Activated CD8-positive, alpha-beta memory T cell treated with anti-CD3 and anti-CD28 coated beads, Interleukin-2, amount 10 ng/mL, durations not matched to agents 7 days and 5 days (primary cell): ENCODE measurements at places on chromosomes 12 and 14.
A peak's percentile ranks its signal among the peaks of the same experiment; 100 is the strongest.

DNA sequence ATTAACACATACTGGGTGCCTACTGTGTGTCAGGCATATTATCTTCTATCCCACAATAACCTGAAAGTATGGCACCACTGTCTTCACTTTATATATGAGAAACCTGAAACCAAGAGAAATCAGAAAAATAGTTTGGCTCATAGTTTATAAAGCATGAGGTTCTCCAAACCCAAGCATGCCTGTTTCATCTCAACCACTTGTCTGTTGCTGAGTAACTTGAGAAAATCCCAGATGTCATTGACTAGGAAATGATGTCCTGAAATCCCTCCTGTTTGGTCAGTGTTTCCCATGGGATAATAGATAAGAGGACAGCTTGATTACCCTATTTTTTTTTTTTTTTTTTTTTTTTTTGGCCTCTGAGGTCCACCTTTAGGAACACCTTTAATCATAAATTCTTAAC, 2.6 kb upstream of the IFNG-AS1 start:
- no peak for DNase-seq

GRCh38 chr12:108214486-108214885, 85.4 kb downstream of the WSCD2 start:
- peak; percentile 43 for DNase-seq

- no peak for DNase-seq
Measured at GRCh38 chr12:69332815-69333358, 15.3 kb upstream of the LYZ start.

GRCh38 chr12:112450725-112451124, 32.0 kb downstream of the PTPN11 start:
- DNase-seq, result no peak

- DNase-seq, result no peak
Measured at GRCh38 chr14:55180434-55180833, 11.0 kb downstream of the DLGAP5 start.

- no peak for DNase-seq
Measured at GRCh38 chr12:108430245-108430644, 84.8 kb upstream of the FICD start.

DNA sequence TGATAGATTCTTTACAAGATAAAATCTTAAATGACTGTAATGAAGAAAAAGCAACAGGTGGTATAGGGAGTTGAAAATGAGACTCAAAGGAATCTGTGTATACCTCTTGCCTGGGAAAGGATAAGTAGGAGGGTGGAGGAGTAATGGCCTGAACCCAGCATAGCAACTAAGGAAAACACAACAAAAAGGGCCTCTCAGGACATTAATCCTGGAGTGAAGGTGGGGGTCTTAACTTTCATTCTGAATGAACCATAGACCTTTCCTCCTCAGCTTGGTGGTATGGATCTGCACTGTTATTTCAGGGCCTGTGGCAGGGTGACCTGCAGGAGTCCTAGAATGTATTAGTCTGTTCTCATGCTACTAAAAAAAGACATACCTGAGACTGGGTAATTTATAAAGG, 185.6 kb downstream of the AKAP6 start:
- DNase-seq, result no peak

GRCh38 chr14:83734431-83734830, 1795.5 kb upstream of the FLRT2 start:
- DNase-seq, result no peak

DNA sequence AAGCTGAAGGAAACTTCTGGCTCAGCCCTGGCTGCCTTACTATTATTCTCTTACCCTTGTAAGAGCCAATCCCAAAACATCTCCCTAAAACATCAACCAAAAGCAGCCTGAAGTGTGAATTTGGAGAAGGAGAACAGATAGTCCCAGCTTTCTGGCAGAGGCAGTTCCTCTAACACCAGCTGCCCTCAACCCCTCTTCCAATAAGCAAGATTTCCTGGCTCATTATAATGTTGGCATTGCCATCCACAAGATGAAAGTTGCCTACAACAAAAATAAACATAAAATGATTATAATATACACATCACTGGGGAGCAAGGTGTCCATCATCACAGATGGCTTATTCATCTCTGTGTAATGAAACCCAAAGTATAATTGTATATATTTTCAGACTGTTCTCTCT, 352.5 kb upstream of the CCDC196 start:
- no peak for DNase-seq

- DNase-seq, result no peak
Measured at GRCh38 chr12:52014567-52015530, 8.1 kb downstream of the TAMALIN start.

DNA sequence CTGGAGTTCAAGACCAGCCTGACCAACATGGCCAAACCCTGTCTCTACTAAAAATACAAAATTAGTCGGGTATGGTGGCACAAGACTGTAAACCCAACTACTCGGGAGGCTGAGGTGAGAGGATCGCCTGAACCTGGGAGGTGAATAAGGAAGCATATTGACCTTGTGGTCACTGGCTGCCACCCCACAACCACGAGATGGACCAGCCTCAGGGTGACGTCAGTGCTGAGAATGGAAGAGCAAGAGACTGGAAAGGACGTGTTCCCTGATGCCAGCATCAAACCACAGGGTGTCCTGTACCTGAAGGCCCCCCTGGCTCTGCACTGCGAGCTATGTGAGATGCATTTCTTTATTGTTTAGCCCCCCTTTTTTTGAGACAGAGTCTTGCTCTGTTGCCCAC, 45.9 kb upstream of the BDKRB2 start:
- DNase-seq, result peak; percentile 30

DNA sequence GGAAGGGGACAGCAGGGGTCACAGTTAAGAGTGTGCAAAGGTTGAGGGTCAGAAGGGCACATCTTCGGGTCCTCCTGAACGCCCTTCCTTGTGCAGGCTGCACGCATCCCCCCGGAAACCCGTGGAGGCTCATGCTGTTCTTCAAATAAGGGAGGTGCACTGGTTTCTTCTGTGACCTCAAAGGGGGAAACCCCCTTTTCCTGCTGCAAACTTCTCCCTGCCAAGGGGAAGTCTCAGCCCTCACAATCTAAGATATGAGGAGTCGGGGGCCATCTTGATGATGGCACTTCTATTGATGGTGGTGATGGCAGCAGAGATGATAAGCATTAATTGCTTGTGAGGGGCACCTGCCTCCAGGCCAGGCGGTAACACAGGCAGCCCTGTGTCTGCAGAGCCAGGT, 40.0 kb downstream of the ISCA2 start:
- DNase-seq, result no peak

DNA sequence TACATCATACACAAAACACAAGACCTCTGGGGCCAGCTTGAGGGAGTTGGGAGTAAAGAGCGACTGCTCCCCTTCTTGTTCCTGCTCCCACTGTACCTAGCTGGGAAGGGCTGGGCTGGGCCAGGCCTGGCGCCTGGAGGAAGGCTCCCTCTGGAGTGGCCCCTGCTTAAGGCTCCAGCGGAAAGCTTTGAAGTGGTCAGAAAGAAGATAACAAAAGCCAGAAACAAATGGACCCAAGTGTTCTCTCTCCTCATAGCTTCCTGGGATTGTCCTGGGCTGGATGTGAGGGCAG, 25.3 kb downstream of the PRPF40B start:
- DNase-seq, result no peak
